ENCODE measurements at places on chromosomes 3 and 15. TPM values are rescaled to one million over a fixed set of nuclear protein-coding genes. Genes with fewer than 3 reads are reported as not detected.

PPP1R14D gene
- not detected for total RNA-seq

GRCh38 chr3:61532739-61533500, 28.5 kb upstream of the PTPRG start:
- H3K4me3 ChIP-seq: no peak overlapping the region
- no peak overlapping the region for H3K27ac ChIP-seq
- peaks cover 15% of the 10 kb centered on the region for H3K27me3 ChIP-seq
- H3K4me1 ChIP-seq: peaks cover 2% of the 10 kb centered on the region

DAPK2 gene
- total RNA-seq: 4.3 TPM

CCRL2 gene
- total RNA-seq: 1.7 TPM

DNA sequence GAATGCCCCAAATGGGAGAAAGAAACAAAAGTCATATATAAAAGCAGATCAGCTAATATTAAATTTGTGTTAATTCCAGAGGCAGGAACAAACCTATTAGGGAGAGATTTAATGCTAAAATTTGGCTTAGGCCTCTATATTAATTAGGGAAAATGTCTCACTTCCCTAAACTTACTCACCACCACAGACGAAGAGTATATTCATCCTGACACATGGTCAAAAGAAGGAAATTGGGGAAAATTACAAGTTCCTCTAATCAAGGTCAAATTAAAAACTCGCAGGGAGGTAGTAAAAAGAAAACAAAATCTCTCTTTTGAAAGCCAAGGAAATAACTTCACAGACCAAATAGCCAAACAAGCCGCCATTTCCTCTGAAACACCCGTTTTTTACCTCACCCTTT, 32.2 kb downstream of the GRM2 start:
- no peak overlapping the region for H3K4me3 ChIP-seq
- H3K36me3 ChIP-seq: no peaks in the 10 kb centered on the region
- H3K27ac ChIP-seq: no peak overlapping the region
- no peak for DNase-seq

DNA sequence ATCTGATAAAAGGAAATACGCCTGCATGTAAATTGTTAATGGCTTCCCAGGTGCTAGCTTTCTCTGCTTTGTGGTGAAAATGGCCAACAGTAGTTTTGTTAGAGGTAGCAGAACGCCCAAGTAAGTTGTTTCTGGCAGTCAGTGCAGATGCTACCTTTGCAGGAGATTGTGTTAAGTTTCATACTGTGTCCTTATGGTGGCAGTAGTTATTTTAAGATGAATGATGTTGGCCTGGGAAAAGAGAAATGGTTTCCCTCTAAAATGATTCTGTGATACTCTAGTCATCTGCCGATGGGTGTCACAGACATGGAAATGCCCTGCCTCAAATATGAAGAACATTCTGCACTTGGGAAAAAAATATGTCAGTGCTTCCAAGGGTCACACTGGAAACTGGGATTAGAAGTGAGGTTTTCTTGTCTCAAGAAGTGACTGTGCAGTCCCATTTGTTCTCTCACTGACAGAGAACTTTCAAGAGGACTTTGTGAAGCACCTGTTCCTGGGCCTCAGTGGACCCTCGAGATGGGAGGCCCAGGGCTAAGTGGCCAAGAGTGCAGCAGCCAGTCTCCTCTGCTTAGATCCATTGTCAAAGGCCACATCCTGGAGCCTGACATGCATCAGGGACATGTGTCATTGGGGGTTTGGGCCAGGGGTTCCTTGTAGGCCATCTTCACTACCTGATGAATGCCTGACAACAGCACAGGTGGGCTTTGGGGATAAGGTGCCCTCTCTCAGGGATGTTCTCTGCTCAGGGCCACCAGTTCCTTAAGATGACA, 393.3 kb downstream of the CACNA2D3 start:
- H3K4me3 ChIP-seq: no peak overlapping the region
- no peak overlapping the region for H3K27ac ChIP-seq
- H3K4me1 ChIP-seq: no peaks in the 10 kb centered on the region

GRCh38 chr15:80173022-80173759, 20.4 kb downstream of the FAH start:
- no peak overlapping the region for H3K27ac ChIP-seq
- DNase-seq: peak; percentile 92
- H3K36me3 ChIP-seq: peaks cover 42% of the 10 kb centered on the region
- no peaks in the 10 kb centered on the region for H3K4me1 ChIP-seq
- no peaks in the 10 kb centered on the region for H3K27me3 ChIP-seq

DNA sequence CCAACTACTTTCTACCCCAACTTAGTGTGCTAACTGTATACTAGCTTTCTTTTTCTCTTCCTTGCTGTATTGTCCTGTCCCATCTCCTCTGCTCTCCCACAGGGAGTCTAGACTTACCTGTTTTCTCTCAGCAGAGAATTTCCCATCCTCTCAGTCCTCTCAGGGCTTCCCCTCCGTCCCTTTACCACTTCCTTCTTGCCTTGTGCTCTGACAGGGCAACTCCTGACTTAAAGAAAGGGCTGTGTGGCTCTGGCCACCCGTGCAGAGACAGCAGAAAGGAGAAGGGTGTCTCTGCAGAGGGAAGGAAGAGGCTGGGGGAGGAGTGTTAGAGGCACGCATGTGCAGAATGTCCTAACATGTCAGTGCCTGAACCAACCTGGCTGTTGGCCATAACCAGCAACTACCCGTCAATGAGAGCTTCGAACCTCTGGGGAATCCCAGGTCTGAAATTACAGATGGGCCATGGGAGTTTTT, at the start of gene GCSAM:
GCSAM (minus strand) TSS at position 274 of the 474 bp plus-strand sequence; CDS start at position 146, 128 bp downstream.
- H3K27me3 ChIP-seq: no peaks in the 10 kb centered on the region
- peak within 1 kb of the TSS; percentile 94 for H3K27ac ChIP-seq
- DNase-seq: peak; percentile 90
- H3K4me3 ChIP-seq: peak within 1 kb of the TSS; percentile 88
- H3K4me1 ChIP-seq: peaks cover 76% of the 10 kb centered on the region
- H3K36me3 ChIP-seq: peaks cover 12% of the 10 kb centered on the region

- no peaks in the 10 kb centered on the region for H3K27me3 ChIP-seq
- H3K27ac ChIP-seq: peak overlapping the region; percentile 23
- no peak overlapping the region for H3K4me3 ChIP-seq
- peaks cover 52% of the 10 kb centered on the region for H3K4me1 ChIP-seq
- no peak for DNase-seq
- H3K36me3 ChIP-seq: peaks cover 71% of the 10 kb centered on the region
Measured at GRCh38 chr3:45939341-45939771, 3.9 kb upstream of the CXCR6 start.

SI gene
- not detected for total RNA-seq

ATP13A5 gene
- total RNA-seq: not detected

GRCh38 chr3:73215281-73215680, 153.8 kb downstream of the EBLN2 start:
- no peak overlapping the region for H3K4me3 ChIP-seq
- DNase-seq: no peak
- H3K27ac ChIP-seq: no peak overlapping the region
- no peaks in the 10 kb centered on the region for H3K27me3 ChIP-seq
- no peaks in the 10 kb centered on the region for H3K36me3 ChIP-seq

GRCh38 chr3:129016356-129016719, 15.2 kb downstream of the EFCC1 start:
- peak overlapping the region; percentile 95 for H3K27ac ChIP-seq
- no peaks in the 10 kb centered on the region for H3K36me3 ChIP-seq
- peak overlapping the region; percentile 80 for H3K4me3 ChIP-seq
- H3K27me3 ChIP-seq: no peaks in the 10 kb centered on the region

CPN2 gene
- not detected for total RNA-seq

- H3K4me1 ChIP-seq: peaks cover 4% of the 10 kb centered on the region
- H3K36me3 ChIP-seq: no peaks in the 10 kb centered on the region
Measured at GRCh38 chr15:84816694-84817465, at the start of gene ALPK3. TSS of gene ALPK3 (plus strand) at chr15:84817356. CDS start at chr15:84817453, 97 bp downstream.

GRCh38 chr3:98513091-98513511, 9.6 kb downstream of the CLDND1 start:
- DNase-seq: no peak
- H3K4me3 ChIP-seq: no peak overlapping the region
- peaks cover 47% of the 10 kb centered on the region for H3K4me1 ChIP-seq
- peaks cover 79% of the 10 kb centered on the region for H3K36me3 ChIP-seq

SLTM gene
- total RNA-seq: 127 TPM

DNA sequence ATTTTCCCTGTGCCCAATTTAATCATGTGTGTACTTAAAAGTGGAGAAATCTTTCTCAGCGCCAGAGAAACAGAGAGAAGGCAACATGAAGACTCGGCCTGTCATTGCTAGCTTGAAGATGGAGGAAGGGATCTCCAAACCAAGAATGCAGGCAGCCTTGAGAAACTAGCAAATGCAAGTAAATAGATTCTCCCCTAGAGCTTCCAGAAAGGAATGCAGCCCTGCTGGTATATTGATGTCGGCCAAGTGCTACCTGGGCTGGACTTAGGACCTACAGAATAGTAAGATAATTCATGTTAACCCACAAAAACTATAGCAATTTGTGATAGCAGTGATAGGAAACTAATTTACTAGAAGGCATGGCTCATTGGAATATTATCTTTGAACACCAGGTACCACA, 150.9 kb upstream of the ABI3BP start:
- peaks cover 7% of the 10 kb centered on the region for H3K27me3 ChIP-seq
- DNase-seq: no peak
- H3K4me3 ChIP-seq: no peak overlapping the region
- H3K36me3 ChIP-seq: no peaks in the 10 kb centered on the region

DNA sequence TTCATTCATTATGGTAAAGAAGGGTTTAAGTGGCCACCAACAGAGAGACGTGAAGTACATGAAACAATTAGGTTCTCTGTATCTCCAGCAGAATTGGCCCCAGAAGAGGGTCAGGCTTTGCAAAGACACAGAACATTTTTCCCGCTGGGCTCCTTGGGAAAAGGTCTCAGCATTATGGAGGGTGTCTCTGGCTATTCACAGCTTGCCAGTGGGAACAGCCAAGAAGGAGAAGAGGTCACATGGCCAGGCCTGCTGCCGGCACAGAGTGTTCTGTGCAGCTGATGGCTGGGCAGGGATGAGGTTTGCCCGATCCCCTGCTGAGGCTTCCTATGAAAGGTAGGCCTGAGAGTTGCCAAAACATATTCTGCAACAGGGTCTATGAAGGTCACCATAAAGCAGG, 77.8 kb upstream of the LPP start:
- no peak overlapping the region for H3K27ac ChIP-seq
- H3K4me3 ChIP-seq: no peak overlapping the region
- H3K27me3 ChIP-seq: no peaks in the 10 kb centered on the region
- H3K36me3 ChIP-seq: peaks cover 1% of the 10 kb centered on the region
- H3K4me1 ChIP-seq: peaks cover 4% of the 10 kb centered on the region
- DNase-seq: no peak

WDR93 gene
- not detected for total RNA-seq

PTX3 gene
- not detected for total RNA-seq

DNA sequence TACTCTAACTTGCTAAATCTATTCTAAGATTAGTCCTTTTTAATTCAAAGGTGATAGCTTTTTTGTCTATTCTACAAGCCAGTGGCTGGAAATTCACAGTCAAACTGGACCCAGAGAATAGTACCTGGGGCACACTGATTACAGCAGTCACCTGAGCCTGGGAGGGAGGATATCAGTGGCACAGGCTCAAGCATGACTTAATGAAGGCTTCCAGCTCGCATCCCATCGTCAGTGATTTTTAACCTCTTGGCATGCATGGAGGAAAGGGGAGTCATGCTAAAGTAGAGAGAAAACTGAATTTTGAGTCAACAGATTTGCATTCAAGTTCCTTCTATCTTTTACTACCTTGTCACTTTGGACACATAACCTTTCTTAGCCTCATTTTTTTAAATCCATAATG, 24.8 kb downstream of the GOLIM4 start:
- no peak for DNase-seq
- H3K4me1 ChIP-seq: no peaks in the 10 kb centered on the region
- H3K36me3 ChIP-seq: no peaks in the 10 kb centered on the region
- no peak overlapping the region for H3K4me3 ChIP-seq

DNA sequence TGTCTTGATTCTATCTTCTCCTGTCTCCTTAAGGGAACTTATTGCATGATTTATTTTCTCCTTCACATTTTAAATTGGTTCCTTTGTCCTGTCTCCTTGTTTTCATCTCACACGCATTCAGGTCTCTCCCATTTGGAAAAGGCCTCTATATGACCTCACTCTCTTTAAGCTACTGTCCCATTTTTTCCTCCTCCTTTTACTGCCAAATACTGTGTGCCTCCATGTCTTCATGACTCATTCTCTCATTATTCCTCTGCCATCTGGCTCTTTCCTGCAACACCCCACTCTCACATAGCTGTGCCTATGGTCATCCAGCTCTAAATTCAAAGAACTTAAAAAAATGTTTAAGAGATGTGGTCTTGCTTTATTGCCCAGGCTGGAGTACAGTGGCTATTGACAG, 48.0 kb downstream of the TYRO3 start:
- H3K27me3 ChIP-seq: peaks cover 32% of the 10 kb centered on the region
- no peak overlapping the region for H3K27ac ChIP-seq
- H3K36me3 ChIP-seq: no peaks in the 10 kb centered on the region
- H3K4me1 ChIP-seq: peaks cover 13% of the 10 kb centered on the region
- no peak for DNase-seq
- H3K4me3 ChIP-seq: no peak overlapping the region

DNA sequence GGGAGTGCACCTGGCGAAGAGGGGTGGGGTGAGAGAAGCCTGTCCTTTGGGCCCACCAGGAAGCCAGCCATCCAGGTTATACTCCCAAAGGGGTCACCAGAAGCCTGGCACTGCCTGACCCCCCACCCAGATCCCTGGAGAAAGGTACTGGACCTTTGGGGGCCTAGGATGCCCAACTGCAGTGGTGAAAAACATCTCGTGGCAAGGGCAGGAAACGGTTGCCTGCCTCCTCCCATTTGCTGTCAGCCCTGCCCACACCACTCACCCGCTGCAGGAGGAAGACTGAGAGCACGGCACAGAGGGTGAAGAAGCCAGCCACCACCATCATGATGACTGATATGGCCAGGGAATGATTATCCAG, 2.2 kb upstream of the ULK3 start:
- DNase-seq: peak; percentile 88
- peaks cover 48% of the 10 kb centered on the region for H3K4me1 ChIP-seq
- H3K36me3 ChIP-seq: peaks cover 47% of the 10 kb centered on the region
- peak overlapping the region; percentile 95 for H3K4me3 ChIP-seq

GRCh38 chr15:67801926-67802914, 23.1 kb upstream of the SKOR1 start:
- H3K4me1 ChIP-seq: no peaks in the 10 kb centered on the region
- no peak for DNase-seq
- H3K27me3 ChIP-seq: no peaks in the 10 kb centered on the region
- H3K4me3 ChIP-seq: no peak overlapping the region
- no peak overlapping the region for H3K27ac ChIP-seq

DNAJB8 gene
- not detected for total RNA-seq

GRCh38 chr3:73584873-73585272, 39.9 kb downstream of the PDZRN3 start:
- no peak for DNase-seq
- H3K4me3 ChIP-seq: no peak overlapping the region
- H3K4me1 ChIP-seq: no peaks in the 10 kb centered on the region
- H3K27me3 ChIP-seq: no peaks in the 10 kb centered on the region
- H3K27ac ChIP-seq: no peak overlapping the region

GRCh38 chr3:50241163-50241562, 5.2 kb downstream of the GNAI2 start:
- H3K27me3 ChIP-seq: no peaks in the 10 kb centered on the region
- H3K27ac ChIP-seq: peak overlapping the region; percentile 95
- H3K4me3 ChIP-seq: peak overlapping the region; percentile 78

DNA sequence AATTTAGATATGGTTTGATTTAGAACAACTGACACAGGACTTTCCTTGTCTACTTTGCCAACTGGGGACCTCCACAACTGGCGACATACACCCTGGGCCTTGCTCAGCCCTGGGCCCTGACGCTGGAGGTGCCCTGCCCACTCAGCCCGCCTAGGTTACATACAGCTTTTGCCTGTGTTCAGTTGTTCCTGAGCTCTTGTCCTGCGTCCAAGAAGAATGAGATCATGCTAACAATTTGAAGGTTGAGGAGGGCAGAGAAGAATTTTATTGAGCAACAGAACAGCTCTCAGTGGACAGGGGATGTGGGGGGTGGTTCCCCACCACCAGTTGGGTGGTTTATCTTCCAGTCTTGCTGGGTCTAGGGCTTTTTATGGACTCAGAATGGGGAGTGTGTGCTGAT, 67.9 kb downstream of the IQCH start:
- H3K27ac ChIP-seq: no peak overlapping the region
- peaks cover 29% of the 10 kb centered on the region for H3K27me3 ChIP-seq
- DNase-seq: no peak
- no peak overlapping the region for H3K4me3 ChIP-seq
